ENCODE measurements at places on chromosomes 2 and 18.

DNA sequence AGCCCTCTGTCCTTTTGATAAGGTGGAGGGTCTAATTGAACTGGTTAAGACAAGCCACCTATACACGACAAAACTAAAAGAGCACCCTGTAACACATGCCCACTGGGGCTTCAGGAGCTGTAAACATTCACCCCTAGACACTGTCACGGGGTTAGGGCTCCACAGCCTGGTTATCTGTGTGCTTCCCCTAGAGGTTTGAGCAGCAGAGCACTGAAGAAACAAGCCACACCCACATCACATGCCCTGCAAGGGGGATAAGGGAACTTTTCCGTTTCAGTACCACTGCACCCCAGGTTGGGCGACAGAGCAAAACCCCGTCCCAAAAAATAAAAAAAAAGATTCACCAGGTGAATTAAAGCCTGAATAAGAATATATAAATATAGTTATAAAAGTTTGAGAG, 913.7 kb upstream of the ACVR2A start:
- no peak for DNase-seq

DNA sequence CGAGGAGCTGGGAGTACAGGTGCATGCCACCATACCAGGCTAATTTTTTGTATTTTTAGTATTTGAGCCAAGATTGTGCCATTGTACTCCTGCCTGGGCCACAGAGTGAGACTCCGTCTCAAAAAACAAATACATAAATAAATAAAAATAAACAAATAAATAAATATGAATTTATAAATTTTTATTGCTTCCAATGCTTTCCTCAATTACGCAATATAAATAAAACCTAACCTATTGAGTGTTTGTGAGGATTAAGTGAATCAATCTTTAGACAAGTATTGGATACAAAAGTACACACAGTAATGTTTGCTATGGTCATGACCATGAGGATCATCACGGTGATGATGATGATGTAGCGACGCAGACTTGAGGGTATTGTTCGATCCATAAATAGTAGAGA, 257.4 kb downstream of the ASXL3 start:
- DNase-seq = no peak

DNA sequence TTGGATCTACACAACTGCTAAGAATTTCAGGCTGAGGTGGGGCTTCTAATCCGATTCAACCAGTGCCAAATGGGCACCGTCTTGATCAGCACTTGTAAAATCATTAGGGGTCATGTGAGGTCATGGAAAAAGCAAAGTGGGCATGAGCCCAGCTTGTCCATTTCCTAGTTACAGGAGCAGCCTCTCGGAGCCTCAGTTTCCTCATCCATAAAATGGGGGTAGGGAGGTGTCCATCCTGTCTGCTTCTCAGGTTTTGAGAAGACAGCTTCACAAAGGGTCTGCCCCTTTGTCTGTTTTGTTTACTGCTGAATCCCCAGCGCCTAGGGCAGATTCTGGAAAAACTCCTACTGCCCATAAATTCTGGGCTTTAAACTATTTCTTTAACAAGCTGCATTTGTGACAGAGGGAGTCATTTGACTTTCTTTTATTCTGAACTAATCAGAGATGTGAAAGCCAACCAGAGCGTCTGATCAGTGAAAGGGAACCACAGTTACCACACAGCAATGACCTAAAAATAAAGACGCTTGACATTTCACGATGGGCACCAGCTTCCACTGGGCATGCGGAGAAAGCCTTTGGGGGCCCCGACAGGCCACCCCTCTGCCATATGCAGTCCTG, 38.9 kb downstream of the DNMT3A start:
- DNase-seq = no peak

GRCh38 chr18:48968412-48969215, 17.8 kb upstream of the SMAD7 start:
- DNase-seq = no peak

GRCh38 chr2:146295080-146295670, 1549.7 kb upstream of the ACVR2A start:
- no peak for DNase-seq

DNA sequence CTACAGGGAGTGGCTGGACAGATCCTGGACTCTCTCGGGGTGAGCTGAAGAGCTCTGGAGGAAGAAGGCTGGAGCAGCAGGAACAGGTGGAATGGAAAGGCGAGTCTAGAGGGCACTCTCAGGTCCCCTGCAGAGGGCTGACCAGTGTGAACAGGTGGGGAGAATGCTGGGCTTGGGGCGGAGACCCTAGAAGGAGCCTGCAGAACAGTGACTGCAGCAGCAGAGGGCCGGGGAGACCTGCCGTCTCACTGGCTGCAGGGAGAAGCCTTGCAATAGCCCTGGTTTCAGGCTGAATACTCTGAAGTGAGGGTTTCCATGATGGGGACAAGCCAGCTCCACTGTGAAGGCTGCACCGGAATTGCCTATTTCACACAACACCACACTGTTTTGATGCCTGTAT, 626.7 kb upstream of the SALL3 start:
- no peak for DNase-seq

DNA sequence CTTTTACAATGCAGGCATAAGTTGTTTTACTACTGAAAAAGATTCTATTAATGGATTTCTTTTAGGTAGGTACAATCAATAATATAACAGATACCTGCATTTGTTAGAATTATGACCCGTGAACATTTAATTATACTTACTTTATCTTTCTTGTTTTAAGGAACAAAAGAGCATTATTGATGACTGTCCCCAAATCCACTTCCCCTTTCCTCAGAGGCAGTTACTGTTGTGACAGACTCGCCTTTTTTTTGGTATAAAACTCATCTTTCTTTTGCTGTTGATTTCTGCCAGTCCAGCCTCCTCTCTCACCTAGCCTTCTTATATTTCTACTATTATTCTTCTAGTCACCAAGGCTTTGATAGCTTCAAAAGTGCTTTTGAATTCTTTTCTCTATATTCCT, 12.1 kb downstream of the ACTR3 start:
- no peak for DNase-seq

- no peak for DNase-seq
Measured at GRCh38 chr2:148255929-148256328, 235.0 kb downstream of the MBD5 start.

- no peak for DNase-seq
Measured at GRCh38 chr2:193824474-193824873, 1629.7 kb upstream of the TMEFF2 start.

DNA sequence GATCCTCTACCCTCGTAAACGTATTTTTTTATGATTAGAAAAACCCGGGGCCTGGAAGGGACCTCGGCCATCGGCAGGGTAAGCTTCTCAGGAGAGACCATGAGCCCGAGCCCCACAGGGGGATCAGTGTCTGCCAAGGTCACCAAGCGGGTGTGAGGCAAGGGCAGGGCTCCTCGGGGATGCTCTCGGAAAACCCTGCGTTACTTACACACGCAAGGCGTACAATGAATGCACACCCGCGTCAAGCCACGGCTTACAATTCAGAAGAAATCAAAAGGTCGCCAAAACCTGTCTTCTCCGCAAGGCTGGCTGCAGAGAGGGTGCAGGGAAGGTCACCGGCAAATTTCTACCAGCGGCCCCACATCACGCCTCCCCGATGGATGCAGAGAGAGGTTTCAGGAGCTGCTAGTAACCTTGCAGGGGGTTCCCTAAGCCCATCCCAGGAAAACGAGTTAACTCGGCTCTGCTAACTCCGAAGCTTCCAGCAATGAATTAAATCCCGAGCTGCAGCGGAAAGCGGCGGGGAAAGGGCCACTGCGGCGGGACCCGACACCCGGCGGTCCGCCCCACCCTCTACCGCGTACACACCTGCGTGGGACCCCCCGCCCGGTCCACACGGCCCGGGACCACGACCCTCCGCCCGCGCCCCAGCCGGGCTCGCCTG, 638 bp downstream of the ST3GAL5 start:
- DNase-seq = peak; percentile 20

- no peak for DNase-seq
Measured at GRCh38 chr2:107323946-107324565, 438.1 kb upstream of the ST6GAL2 start.

Data from activated T-cell treated with anti-CD3 and anti-CD28 coated beads for 4 hours (primary cell).